ENCODE measurements at places on chromosomes 1 and 21.

DNA sequence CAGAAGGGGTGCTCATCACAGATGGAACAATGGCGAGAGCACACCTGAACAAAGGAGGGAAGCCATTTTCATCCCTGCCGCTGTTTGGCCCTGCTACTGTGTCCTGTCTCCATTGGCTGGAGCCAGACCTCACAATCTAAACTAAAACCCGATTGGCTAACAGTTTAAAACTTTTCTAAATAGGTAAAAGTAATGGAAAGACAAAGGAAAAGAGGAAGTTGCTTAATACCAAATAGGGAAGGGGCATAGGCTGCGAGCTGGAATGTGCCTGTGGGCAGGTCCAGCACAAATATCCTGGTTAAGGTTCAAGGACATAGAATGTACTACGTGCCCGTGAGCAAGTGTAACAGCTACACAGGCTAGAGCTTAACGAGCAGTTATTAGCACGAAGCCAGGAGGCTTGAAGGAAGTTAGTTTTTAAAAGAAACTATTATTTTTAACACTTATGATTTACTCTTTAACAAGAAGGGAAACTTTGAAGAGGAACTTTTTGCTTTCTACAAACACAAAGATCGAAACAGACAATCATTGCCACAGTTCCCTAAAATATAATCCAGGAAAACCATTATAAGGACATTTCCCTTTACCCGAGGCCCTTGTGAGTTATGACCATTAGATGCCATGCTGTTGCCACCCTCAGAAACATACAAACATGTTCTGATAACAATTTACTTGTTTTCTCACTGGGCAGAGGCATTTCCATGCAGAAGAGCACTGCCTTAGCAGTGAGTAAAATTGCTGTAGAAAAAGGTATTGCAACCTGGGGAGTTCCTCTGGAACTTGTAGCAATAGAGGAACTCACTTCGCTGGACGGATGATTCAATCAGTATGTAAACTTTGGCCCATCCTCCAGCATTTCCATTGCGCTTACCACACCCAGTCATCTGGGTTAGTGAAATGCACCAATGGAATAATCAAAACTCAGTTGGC, 4.8 kb upstream of the PTTG1IP start:
- DNase-seq: peak; percentile 58

DNA sequence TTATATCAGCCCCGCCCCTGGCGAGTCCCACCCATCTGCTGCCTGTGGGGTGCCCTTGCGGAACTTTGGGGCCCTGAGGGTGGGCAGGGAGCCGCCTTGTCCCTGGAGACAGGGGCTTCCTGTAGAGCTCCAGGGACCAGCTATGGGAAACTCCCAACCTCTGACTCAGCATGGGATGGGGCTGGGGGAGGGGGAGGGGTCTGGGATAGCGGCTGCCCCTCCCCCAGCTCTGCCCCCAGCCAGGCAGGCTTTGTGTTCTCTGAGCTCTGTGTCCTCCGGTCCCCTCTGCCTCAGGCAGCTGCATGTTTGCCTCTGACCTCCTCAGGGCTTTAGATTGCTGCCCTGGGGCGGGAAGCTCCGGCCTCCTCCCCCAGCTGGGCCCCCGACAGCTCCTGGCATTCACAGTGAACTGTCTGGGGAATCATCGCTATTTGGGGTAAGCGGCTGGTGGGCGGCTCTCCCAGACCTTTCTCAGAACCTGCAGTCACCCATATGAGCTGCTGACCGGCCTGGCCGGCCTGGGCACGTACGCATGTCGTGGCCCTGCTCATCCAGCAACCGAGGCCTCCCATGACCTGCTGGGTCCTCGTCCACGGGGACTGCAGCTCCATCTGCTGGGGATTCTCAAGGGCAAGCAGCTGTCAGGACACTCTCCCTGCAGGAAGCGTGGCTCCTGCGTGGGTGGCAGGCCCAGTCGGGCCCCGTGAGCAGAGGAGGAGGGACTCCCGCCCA, 17.1 kb downstream of the ARHGEF16 start:
- DNase-seq: no peak

GRCh38 chr1:48608882-48609281, 136.9 kb upstream of the SPATA6 start:
- DNase-seq: no peak

GRCh38 chr1:186831168-186831567, 2.4 kb downstream of the PLA2G4A start:
- no peak for DNase-seq

DNA sequence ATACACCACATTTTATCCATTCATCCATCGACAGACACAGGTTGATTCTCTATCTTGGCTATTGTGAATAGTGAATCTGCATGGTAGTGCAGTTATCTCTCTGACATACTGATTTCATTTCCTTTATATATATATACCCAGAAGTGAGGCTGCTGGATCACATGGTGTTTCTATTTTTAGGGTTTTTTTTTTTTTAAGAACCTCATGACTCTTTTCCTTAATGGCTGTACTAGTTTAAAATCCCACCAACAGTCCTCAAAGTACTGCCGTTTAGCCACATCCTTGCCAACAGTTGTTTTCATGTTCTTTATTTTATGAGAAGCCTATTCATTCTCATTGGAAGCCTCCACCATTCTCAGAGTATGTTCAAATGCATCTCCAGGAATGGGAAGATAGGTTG, 258.7 kb upstream of the SNX7 start:
- no peak for DNase-seq

DNA sequence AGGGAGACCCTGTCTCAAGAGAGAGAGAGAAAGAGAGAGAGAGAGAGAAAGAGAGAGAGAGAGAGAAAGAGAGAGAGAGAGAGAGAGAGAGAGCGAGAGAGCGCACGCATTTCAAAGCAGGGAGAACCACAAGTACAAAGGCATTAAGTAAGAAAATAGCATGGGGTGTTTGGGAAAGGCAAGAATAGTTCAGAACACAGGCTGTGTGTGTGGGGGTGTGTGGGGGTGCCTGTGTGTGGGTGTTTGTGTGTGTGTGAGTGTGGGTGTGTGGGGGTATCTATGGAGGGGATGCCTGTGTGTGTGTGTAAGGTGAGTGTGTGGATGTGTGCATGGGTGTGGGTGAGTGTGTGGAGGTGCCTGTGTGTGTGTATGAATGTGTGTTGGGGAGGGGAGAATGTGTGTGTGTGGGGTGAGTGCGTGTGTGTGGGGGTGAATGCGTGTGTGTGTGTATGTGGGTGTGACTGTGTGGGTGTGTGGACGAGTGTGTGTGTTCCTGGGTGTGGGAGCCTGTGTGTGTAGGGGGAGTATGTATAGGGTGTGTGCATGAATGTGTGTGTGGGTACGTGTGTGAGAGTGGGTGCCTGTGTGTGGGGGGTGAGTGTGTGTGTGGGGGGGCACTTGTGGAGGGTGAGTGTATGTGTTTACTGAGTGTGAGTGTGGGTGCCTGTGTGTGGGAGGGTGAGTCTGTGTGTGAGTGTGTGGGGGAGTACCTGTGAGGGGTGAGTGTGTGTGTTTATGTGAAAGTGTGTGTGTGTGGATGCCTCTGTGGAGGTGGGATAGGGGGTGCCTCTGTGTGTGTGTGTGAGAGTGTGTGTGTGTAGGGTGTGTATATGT, 19.1 kb upstream of the HDAC1 start:
- DNase-seq: no peak

DNA sequence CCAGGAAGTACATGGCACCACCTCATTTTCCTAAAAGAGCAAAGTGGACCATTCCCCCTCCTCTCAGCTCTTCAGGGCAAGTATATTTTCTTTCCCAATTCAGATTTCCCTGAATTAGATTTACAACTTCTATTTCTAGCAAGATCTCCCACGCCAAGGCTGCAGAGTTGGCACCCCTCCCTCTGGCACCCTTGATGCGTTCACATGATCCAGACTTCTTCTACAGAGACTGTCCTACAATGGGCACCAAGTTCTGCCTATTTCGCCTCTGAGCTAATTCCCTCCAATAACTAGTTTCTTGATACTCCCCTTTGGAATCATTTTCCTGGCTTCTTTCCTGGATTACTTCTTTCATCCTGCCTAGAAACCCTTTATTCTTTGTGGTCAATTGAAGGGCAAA, 122.0 kb downstream of the CDC7 start:
- DNase-seq: no peak

DNA sequence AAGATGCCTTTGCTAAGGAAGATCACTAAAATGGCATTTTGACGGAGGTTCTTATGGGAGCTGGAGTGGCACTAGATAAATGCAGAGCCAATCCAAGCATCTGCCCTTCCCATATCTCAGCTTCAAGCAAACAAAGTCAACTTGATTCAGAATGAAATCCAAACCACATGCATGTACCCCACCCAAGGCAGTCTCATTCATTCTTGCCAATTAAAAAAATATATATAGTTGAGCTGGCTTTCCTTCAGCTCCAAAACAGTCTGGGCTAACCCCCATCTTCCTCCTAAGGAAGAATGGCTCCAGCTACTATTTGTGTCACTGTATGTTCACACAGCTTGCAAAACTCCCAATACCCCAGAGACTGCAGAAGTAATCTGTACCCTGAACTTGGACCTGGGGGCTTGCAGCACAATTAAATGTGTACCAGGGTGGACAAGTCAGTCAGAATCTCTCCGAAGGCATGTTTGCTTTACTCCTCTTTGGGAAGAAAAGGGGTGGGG, 35.4 kb downstream of the GPR3 start:
- DNase-seq: no peak
